ENCODE measurements at places on chromosomes 13 and 19.
A peak's percentile ranks its signal among the peaks of the same experiment; 100 is the strongest.

DNA sequence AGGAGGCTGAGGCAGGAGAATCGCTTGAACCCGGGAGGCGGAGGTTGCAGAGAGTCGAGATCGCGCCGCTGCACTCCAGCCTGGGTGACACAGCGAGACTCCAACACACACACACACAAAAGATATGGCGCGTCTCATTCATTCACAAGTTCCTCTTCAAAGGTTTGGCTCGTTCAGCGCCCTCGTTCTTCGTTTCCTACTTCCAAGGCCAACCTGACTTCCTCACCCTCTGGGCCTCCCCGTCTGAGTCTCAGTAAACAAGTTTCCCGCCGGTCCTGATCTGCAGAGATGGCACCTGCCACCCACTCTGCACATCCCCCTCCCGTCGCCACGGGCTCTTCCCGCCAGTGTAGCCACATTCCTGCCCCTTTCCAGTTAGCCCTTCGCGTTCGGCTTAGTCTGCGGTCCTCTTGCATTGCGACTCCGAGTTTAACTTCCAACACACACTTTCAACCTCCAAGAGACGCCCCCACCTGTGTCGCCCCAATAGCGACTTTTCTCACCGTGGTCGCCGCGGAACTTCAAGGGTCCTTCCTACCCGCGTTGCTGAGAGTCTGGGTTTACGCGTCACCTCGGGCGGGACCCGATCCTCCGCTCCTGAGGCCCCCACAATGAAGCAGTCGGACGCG is 1.3 kb upstream of the BSG start:
- DNase-seq: no peak

DNA sequence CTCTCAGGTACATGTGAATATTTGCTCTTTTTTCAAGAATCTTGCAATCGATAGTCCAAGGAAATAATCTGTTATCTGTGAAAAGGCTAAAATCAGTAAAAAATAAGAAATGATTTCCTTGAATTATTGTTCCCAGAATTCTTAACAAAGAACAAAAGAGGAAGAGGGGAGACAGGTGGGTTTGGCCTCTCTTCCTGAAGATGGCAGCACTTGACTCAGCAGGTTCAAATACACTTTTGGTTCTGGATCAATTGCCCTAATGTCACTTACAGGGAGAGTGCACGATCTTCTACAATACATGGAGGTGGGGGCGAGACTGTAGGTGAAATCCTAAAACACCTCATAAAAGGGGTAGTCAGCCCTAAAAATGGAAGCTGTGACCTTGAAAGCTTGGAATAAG is 358.7 kb downstream of the IRS2 start:
- DNase-seq: no peak

DNA sequence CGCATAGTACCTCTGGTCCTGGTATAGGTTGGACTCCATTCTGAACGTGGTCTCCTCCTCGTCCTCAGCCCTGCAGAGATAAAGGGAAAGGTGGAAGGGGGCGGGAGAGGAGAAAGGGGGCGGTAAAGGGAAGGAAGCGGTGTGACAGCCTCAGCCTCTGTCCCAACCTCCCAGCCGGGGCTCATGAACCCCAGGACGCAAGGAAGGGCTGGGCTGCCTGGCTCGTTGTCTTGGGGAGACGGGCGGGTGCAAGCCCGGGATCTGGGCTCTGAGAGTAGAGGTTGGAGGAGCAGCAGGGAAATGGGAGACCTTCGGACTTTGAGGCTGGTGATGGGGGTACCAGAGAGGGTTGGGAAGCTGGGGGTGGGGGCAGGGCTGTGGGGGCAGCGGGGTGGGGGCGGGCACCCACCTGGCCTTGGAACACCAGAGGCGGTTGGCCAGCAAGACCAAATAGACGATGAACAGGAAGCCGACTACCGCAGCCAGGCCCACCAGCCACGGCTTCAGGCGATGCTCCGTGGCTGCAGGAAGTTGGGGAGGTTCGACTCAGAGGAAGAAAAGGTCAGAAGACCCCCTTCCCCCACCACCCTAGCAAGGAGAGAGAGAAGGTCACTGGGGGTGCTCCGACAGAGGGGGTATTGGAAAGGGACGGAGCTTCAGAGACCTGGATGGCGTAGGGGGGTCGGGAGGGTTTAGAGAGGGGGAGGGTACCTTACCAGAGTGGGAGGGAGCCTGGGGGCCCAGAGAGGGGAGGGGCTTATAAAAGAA is 1.7 kb downstream of the SMIM24 start:
- no peak for DNase-seq

GRCh38 chr13:29923554-29924481 is 73.4 kb upstream of the UBL3 start:
- DNase-seq: peak; percentile 37

DNA sequence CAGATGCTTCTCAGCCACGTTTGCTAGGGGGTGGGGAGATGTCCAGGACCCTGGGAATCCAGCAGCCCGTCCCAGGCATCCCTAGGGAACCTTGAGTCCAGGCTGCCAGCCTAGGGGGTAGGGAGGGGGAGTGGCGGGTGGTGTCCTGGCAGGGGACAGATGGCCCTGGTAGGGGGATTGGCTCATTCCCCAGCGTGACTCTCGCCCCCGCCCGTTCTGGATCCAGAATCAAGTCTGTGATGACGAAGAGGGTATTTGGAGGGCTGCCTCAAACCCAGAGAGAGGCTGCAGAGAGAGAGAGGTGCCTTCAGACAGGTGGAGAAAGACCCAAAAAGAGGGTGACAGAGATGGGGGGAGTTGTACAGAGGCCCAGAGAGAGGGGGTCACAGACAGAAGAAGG is 4.1 kb downstream of the SLC17A7 start:
- DNase-seq: no peak

DNA sequence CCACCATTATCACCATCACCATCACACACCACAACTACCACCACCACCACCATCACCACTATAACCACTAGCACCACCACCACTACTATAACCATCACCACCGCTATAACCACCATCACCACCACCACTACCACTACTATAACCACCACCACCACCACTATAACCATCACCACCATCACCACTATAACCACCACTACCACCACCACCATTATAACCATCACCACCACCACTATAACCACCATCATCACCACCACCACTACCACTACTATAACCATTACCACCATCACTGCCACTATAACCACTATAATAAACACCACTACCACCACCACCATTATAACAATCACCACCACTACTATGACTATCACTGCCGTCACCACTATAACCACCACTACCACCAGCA is 173.2 kb downstream of the DCLK1 start:
- DNase-seq: no peak

DNA sequence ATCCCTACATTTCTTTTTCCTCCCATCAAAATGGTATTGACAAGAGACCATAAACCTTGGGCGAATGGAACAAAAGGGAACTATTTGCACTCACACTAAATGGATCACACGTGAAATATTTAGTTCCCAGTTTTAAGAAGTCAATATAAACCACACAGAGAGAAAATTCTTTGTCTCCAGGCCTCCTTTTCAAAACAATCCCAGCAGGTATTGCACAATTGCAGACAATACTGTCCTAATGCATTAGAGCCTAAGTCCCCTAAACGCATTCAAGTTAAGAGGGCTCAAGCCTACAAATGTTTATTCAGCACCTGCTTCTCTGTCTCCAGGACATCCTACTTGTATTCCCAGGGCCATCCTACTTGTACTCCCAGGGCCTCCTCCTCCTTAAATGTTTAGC is 1.3 kb upstream of the B3GLCT start:
- DNase-seq: no peak

DNA sequence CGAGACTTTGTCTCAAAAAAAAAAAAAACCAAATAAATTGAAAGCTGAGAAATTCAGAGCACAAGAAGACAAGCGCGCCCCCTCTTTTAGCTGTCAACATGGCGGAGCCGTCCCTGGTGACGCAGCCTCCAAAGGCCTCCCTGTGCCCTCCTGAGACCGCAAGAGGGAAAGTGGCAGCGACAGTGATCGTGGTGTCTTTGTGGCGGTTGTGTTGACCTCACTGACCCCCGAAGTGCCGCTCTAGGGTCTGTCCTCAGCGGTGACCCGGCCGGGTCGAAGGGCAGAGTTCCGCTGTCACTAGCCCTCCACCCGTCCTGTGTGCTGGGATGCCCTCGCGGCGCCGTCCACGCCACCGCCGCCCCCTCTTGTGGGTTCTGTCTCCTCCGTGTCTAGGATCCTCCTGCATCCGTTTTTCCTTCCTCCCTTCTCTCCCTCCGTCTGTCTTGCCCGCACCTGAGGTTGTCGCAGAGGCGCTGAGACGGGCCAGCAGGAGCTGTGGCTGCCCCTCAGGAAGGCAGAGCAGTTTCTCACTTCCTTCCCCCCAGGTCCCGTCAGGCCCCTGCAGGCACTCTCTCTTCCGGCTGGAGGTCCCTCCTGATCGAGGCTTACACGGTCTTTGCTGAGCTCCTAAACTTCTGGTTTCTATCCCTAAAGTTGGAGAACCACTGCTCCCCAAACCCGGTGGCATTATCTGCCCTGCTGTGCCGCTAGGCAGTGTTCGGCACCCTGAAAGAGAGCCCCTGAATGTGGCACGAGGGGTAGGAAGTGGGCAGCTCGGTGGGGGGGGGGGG is 7.2 kb downstream of the UHRF1 start:
- peak; percentile 30 for DNase-seq

- DNase-seq: peak; percentile 88
Observed at GRCh38 chr19:4811328-4812131, 20.0 kb downstream of the TICAM1 start.

GRCh38 chr19:1851654-1852580 is 3.6 kb upstream of the REXO1 start:
- no peak for DNase-seq

GRCh38 chr19:57099199-57099661 is 20.6 kb upstream of the USP29 start:
- peak; percentile 20 for DNase-seq

- no peak for DNase-seq
Observed at GRCh38 chr13:32659736-32660135, 73.5 kb downstream of the PDS5B start.

GRCh38 chr13:51577690-51578089 is 6.6 kb upstream of the WDFY2 start:
- DNase-seq: no peak

GRCh38 chr19:291006-291521 is at the start of gene PLPP2:
Gene PLPP2 (minus strand): TSS chr19:291403. CDS start chr19:291336, 67 bp downstream.
- DNase-seq: no peak

DNA sequence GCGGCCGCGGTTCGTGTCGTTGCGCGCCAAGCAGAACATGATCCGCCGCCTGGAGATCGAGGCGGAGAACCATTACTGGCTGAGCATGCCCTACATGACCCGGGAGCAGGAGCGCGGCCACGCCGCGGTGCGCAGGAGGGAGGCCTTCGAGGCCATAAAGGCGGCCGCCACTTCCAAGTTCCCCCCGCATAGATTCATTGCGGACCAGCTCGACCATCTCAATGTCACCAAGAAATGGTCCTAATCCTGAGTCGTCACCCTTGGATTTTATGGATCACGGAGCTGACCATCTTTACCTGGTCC is 475 bp downstream of the MRPL57 start:
- peak; percentile 5 for DNase-seq

GRCh38 chr13:25266706-25267105 is 20.6 kb downstream of the MTMR6 start:
- DNase-seq: no peak

DNA sequence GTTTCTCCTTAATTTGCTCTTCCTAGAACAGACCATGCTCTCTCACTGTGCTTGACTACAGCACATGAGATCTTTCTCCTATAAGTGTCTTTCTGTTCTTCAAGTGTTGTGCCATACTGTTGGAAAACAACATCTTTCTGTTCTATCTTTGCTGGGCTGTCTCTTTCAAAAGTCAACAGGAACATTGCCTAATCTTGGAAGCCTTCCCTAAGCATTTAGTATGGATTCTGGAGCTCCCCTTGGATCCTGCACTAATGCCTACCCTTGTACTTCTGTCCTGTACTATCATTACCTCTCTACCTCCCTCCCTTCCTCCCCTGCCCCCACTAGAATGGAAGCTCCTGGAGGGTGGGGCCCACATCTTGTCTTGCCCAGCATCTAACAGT is 26.8 kb downstream of the STARD13 start:
- no peak for DNase-seq

- DNase-seq: no peak
Observed at GRCh38 chr13:72139192-72139591, 272.2 kb upstream of the DACH1 start.

DNA sequence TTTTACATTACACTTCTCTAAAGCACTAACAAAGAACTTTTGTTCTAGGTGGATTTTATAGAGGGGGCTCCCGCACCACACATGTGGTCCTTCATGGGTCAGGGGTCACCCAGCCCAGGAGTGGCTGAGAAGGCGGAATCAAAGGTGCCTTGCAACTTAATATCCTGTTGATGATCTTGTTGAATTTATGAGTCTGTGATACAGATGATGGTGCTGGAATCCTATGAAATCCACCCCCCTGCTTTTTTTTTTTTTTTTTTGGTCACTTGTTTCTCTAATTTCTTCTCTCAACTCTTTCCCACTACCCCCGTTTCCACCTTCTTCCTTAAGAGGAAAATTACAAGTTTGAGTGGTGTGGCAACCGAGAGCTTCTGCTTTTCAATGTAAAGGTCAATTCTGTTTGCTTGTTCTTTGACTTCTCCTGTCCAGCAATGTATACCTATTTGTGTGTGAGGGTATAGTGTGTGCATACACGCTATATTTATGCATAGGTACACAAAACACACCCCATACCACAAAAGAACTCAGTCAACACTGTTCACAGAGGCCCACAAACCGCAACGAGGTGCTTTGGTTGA is 4.2 kb upstream of the ZIC2 start:
- DNase-seq: no peak

GRCh38 chr19:821231-821824 is 427 bp downstream of the PLPPR3 start:
- no peak for DNase-seq

DNA sequence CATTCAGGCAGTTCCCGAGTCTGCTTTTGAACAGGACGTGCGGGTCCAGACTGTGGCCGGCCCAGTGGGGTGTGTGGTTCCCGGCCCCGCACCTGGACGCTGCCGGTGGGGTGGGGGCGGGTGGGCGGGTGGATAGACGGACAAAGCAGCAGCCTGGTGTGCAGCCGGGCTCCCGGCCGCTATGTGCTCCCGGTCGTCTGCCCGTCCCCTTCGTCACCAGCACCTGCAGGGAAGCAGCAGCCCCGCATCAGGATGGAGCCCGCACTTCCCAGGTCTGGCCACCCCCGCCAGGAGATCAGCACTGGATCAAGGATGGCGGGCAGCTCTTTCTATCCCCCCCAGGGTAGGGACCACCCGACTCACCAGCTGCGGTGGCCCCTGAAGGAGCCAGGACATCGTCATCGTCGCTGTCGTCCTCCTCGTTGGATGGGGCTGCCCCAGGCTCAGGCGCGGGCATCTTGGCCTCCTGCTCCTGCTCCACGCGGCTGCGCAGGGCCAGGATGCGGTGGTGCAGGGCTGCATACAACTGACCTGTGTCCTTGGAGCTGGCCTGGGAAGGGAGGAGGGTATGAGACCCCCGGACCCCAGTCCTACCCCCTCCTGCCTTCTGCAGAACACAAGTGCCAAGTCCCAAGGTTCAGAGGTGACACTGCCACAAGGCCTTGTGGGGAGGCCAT is 3.5 kb downstream of the CAPS start:
- DNase-seq: no peak

Measured in activated gamma-delta T cell treated with anti-CD3 and anti-CD28 coated beads, Interleukin-2, amount 50 U/mL, for 16 hours (primary cell).